Stimulated activated CD4-positive, alpha-beta T cell treated with anti-CD3 and anti-CD28 coated beads, Interleukin-12 subunit alpha, Interleukin-12 subunit beta, amount 100 ng/mL, for 24 hours (primary cell): ENCODE measurements at places on chromosomes 7 and 10.

GRCh38 chr7:16904076-16904475 lies 22.3 kb upstream of the AGR3 start:
- no peak for DNase-seq

DNA sequence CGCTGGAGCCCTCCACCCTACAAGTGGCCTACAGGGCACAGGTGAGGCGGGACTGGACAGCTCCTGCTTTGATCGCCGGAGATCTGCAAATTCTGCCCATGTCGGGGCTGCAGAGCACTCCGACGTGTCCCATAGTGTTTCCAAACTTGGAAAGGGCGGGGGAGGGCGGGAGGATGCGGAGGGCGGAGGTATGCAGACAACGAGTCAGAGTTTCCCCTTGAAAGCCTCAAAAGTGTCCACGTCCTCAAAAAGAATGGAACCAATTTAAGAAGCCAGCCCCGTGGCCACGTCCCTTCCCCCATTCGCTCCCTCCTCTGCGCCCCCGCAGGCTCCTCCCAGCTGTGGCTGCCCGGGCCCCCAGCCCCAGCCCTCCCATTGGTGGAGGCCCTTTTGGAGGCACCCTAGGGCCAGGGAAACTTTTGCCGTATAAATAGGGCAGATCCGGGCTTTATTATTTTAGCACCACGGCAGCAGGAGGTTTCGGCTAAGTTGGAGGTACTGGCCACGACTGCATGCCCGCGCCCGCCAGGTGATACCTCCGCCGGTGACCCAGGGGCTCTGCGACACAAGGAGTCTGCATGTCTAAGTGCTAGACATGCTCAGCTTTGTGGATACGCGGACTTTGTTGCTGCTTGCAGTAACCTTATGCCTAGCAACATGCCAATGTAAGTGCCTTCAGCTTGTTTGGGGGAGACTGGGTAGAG lies at the start of gene COL1A2:
Gene COL1A2 (plus strand): TSS at position 459 of the 704 bp plus-strand sequence. CDS start 137 bp downstream, at position 596.
- no peak for DNase-seq

- DNase-seq: no peak
Measured at GRCh38 chr7:113715981-113716856, 202.6 kb downstream of the PPP1R3A start.

DNA sequence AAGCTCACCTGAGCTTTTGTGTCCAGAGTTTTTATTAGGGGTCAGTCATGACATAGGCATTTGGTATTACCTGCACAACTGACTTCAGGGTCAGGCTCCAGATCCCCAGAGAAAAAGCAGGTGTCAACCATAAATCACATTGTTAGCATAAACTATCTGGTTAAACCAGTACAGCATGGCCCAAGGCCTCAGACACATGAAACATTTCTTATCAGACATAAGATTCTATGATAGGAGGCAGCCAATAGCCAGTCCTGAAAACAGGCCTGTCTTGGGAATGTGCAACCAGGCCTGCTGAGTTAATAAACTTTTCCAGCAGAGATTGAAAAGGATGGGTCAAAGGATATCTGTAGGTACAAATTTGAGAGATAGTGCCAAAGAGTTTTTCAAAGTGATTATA lies 116.1 kb downstream of the TPST1 start:
- no peak for DNase-seq

GRCh38 chr7:29032146-29032545 lies 74.0 kb upstream of the TRIL start:
- no peak for DNase-seq

GRCh38 chr7:141354251-141354650 lies 197.0 kb upstream of the AGK start:
- DNase-seq: no peak

DNA sequence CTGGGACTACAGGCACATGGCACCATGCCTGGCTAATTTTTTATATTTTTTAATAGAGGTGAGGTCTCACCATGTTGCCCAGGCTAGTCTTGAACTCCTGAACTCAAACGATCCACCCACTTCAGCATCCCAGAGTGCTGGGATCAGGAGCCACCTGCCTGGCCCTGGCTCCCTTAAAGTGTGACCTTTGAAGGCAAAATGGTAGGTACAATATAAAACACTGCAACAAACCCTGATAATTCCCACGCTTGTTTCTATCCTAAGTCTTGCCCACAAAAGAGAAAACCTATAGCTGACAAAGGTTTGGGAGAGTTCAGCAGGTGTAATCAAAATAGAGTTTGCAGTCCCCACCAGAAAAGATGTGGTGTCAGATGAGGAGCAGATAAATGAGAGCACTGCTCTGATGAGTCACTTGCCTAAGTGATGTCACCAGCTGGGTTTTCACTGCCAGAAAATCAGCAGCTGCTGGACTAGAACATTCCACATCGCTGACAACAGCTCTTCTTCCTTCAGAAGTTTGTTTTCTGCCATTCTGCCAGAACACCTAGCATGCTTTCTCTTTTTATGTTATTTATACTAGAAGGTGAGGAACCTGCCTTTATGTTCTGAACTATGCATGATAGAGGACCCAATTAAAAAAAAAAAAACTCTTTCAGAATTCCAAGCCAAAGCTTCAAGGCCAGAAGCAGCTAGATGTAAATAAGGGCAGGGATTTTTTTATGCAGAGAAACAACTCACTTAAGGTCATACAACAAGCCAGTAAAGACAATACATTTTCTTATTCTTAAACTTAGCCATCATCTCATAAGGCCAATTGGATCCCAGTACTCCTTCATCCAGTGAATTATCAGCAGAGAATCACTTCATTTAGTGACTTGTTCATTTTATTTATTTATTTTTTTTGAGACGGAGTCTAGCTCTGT lies 18.0 kb downstream of the PURB start:
- no peak for DNase-seq

DNA sequence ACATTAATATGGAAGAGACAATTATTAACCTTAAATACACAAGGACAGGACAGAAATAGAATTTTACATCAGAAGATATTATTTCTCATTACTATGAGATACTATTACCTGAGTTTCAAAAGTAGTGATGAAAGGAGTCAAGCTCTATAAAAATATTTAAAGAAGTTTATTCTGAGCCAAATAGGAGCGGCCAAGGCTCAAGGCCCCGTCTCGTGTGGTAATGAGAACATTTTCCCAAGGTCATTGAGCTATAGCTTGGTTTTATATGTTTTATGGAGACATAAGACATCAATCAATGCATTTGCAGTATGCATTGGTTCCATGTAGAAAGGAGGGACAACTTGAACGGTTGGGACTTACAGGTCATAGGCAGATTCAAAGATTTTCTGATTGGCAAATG lies 29.4 kb upstream of the ZMYND11 start:
- no peak for DNase-seq

- no peak for DNase-seq
Measured at GRCh38 chr7:28941633-28942032, 16.5 kb downstream of the TRIL start.

GRCh38 chr7:91533996-91534395 lies 269.8 kb downstream of the FZD1 start:
- DNase-seq: no peak

GRCh38 chr10:92011560-92012214 lies 88.1 kb downstream of the BTAF1 start:
- DNase-seq: no peak

GRCh38 chr10:92667078-92667477 lies 22.7 kb upstream of the HHEX start:
- no peak for DNase-seq

- DNase-seq: no peak
Measured at GRCh38 chr10:43194859-43195258, 56.6 kb downstream of the CSGALNACT2 start.

DNA sequence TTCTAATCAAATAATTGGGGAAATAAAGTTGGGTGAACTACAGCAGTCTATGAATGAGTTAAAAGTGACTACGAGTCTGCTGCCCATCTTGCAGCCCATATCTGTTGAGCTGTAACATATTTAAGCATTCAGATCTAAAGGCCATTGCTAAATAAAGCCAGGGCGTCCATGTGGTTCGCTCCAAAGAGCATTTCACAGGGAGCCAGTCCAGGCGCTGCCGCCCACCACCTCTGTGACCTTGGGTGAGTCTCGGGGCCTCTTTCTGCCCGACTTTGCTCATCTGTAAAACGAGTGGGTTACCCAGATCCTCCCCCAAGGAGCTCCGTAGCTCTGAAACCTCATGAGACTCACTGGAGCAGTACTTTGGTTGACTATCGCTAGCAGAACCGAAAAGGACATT lies 223.1 kb downstream of the CUX1 start:
- no peak for DNase-seq
